ENCODE measurements at places on chromosomes 6 and 20.

GRCh38 chr6:41720262-41720620 is 15.2 kb downstream of the TFEB start:
- DNase-seq: no peak

DNA sequence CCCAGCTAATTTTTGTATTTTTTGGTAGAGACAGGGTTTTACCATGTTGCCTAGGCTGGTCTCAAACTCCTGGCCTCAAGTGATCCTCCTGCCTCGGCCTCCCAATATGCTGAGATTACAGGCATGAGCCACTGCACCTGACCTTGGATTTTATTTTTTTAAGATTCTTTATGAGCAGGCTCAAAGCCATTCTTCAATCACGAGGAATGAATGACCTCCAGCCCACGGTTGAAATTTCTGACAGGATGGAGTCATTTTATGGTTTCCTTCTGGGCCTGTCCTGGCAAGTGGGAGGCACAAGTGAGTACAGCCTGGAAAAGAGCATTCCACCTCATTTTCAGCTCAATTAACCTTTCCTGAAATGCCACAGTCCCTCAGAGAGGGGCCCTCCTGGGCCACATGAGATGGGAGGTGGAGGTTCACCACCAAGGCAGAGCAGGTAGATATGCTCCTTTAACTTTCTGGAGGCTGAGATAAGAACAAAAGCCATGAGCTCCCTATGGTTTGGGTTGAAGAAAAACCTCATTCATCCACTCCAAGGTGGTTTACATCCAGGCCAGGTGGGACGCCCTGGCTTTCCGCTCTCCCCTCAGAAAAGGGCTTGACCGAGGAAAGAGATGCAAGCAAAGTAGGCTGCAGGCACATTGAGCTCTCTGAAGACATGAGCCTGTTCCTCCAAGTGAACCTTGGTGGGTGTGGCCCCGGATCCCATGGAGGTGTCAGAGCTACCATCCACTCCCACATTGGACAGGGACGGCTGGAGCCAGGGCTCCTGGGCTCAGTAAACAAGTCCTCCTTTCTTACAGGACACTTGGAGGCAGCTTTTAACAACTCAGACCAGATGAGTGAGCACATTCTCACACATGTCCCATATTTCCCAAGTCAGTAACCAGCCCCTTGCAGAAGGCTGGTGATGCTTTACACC is 208.5 kb upstream of the SSTR4 start:
- no peak for DNase-seq

- no peak for DNase-seq
These were observed 1366.9 kb upstream of the EYS start for GRCh38 chr6:67073938-67074337.

DNA sequence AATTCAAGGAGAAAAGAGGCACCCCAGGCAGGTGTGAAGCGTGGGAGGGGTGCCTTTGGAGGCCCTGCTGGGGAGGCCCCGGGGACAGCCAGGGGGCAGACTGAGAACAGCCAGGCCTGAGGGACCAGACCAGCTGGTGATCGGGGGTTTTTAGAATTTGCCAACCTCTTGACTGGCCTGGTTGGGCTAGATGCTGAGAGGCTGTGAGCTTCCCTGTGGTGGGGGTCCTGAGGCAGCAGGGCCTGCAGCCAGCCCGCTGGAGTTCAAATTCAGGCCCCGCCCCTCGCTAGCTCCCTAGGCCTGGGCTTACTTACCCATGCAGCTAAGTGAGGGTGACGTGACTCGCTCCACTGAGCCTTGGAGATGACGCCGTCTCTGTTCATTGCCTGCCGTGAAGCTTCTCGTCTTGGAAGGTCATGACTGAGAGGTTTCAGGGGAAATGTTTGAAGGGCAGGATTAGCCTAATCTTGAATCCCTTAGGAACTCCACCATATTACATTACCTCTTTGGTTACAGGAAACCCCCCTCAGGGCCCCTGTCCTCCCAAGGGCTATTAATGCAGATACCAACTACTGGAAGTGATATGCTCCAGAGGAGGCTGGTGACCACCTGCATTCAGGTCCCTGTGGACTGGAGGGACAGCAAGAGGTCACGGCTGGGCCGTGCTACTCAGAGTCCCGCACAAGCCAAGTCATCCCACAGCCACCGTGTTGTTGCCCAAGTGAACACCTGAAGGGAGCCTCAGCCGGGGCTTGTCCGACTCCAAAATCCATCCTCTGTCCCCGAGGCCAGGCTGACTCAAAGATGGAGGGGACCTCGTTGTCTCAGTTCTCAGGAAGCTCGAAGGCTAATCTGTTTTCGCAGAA is 73.9 kb upstream of the DUSP22 start:
- no peak for DNase-seq

DNA sequence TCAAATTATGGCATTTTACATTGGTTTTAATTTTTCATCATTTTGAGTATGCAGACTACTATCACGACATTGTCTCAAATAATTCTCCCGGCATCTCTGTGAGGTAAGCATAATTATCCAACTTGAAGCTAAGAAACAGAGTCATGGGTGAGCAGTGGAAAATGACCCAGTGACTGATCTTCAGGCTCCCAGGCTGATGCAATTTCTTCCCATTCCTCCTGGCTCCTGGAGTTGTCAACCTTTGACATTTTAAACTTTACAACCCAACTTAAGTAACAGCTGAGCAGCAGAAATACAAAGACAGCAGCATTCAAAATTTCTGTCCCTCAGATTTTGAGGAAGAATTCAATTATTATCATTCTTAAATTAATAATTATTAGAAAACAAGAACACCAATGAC is 13.7 kb upstream of the LAMA4 start:
- no peak for DNase-seq

GRCh38 chr6:84284428-84285049 is 57.1 kb upstream of the CEP162 start:
- DNase-seq: no peak

DNA sequence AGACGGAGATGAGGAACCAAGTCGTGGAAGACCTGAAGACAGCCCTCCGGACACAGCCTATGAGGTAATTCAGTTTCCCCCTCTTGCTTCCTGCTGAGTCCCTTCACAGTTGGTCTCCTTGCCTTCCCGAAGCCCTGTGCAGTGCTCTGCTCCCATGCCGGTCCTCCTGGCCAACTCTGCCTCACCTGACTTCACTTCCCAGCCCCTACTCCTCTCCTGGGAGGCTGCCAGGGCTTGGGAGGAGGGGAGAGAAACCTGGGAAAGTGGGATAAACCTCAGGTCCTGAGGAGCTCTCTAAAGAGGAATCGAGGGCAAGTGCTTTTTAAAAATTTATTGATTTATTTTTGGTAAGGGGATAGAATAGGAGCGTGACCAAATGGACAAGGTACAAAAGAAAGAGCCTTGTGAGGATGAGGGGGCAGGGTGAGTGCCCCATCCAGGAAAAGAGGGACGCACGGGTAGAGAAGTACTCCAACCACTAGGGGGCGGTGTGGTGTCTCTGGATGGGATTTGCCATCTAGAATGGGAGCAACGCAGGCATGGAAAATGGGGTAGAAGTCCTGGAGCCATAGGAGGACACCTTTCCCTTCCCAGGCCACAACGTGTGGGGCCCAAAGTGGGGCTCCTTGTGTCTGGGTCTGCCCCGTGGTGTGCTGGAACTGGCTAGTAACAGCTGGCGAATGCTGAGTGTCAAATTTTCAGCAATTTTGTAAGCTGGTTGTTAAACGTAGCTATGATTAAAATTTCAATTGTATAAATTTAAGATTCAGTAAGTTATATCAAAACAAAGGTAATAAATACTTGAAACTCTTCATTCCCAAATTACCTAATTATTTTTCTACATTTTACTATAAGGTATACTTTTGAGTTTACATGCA is 69.0 kb downstream of the MOCS1 start:
- no peak for DNase-seq

DNA sequence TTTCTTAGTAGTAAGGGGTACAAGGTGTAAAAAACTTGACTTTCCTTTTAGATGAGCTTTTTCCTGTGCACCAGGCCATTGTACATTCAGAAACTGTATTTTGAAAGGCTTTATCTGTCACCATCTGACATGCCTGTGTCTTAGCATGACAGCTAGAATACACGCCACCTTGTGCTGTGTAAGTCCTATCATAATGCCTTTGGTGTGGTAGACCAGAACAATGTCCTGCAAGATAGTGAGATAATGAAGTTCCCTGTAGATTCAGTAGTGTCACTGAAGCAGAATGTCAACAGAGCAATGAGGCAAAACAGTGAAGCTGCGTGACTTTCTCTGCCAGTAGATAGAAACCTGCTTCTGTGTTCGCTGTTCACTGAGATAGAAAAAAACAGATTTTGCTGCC is 105.8 kb downstream of the JAG1 start:
- DNase-seq: no peak

DNA sequence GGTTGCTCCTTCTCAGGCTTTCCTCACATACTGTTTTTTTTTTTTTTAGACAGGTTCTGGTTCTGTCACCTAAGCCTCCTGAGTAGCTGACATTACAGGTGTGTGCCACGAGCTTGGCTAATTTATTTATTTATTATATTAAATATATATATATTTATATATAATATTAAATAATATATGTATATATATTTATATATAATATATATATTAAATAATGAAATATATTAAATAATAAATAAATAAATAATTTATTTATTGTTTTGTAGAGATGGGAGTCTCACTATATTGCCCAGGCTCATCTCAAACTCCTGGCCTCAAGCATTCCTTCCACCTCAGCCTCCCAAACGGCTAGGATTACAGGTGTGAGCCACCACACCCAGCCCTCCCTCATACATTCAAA is 28.3 kb upstream of the SLC9A8 start:
- DNase-seq: no peak

DNA sequence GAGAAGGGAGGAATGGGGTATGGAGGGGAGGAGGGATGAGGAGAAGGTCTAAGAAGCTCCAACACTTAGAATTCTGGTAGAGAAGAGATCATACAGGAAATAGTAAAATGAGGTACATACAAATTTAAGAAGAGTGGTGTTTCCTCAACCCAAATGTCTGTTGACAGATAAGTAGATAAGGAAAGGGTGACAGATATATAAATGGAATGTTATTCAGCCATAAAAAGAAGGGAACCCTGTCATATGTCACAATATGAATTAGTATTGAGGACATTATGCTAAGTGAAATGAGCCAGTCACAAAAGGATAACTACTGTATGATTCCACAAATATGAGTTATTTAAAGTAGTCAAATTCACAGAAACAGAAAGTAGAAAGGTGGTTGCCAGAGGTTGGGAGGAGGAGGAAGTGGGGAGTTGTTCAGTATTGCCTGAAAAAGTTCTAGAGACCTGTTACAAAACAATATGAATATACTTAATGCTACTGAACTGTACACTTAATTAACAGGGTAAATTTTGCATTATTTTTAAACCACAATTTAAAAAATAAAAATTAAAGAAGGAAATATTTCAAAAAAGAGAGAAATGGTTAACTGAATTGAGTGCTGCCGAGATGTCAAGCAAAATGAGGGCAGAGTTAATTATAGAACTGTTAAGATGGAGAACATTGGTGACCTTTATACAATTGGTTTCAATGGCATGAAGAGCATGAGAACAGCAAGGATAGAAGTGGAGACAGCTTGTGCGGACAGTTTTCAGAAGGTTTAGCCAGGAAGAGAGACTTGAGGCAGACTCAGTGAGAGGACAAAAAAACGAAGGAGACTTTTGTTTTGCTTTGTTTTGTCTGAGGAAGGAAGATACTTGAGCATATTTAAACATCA is 47.6 kb upstream of the ADGRF4 start:
- no peak for DNase-seq

DNA sequence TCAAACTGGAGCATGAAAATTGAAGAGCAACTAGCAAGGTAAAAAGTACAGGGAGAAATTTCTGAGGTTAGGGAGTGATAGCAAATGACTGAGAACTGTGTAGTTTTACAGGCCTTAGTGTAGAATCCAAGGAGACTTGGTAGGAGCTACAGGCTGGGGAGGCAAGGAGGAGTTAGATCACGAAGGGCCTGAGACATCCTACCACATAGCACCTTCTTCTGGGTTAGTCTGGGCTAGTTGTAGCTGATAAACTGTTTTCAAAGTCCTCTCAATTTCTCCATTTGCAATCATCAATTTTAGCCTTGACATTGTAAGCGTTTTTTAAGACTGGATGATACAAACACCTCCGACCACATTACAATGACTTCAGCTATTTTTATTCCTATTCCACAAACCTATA is 209.7 kb downstream of the TMEM200A start:
- no peak for DNase-seq

GRCh38 chr20:371755-372542 is 8.6 kb upstream of the TRIB3 start:
- DNase-seq: no peak

DNA sequence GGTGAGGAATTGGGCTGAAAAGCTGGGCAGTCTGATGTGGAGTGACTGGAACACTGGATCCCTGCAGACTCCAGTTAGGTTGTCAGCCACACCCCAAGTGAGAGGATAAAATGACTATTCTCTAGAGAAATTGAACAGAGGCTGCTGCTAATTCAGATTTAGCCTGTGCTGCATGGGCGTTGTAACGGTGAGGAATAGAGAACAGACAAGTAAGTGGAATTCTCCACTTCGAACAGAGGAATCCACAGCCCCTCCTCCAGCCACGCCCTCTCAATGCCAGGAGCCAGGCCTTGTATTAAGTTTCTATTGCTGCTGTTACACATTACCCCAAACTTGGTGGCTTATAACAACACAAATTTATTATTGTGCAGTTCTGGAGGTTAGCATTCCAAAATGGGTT is 109.3 kb downstream of the CFAP61 start:
- DNase-seq: no peak

DNA sequence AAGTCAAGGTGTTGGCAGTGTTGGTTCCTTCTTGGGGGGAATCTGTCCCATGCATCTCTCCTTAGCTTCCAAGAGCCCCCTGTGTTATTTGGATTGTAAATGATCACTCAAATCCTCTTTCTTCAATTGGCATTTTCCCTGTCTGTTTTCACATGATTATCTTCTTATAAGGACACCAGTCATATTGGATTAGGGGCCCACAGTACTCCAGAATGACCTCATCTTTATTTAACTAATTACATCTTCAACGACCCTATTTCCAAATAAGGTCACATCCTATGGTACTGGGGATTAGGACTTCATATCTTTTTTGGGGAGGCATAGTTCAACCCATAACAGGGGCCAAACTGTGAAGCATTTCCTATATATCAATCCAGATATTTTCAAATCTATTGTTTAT is 57.3 kb downstream of the PTPRA start:
- DNase-seq: no peak

DNA sequence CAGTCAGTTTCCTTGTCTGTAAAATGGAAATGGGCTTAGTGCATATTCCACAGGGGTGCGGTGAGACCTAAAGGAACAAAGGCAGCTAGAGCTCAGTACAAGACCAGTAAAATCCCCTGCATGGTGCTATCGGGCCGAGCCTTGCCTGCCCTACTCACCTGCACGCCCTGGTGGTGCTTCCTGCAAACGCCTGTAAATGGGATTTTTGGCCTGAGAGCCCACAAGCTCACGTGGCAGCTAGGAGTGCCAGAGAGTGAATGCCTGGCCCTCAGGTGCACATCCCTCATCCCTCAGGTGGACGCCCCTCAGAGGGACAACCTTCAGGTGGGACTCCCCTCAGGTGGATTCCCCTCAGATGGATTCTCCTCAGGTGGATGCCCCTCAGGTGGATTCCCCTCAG is 48.0 kb upstream of the VSX1 start:
- no peak for DNase-seq

DNA sequence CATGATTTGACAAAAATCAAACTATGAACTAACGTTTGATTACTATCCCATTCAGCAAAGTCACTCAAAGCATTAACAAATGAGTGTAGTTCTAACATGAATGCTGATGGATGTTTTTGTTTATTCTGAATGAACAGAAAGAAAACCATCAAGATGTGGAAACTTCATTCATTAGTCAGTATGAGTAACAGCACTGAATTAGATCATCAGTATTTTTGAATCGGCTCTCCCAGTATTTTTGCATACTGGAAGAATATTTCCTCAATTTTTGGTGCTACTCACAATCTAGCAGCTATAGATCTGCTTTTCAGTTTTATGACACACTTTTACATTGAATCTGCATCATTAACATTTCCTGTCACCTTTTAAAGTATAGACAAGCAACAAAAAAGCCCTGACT is 63.8 kb upstream of the CD83 start:
- no peak for DNase-seq

All from cortex of kidney (tissue), 1 donor.